Activated T-helper 1 cell treated with anti-CD3 and anti-CD28 coated beads, Interleukin-12 subunit alpha, Interleukin-12 subunit beta, Interleukin-2, Interleukin-4 antibody, amounts not matched to agents 30 ng/mL and 10 ng/mL and 1 ng/mL, durations not matched to agents 14 hours and 24 hours and 36 hours (primary cell): ENCODE measurements at places on chromosomes 5 and 9. TPM values are rescaled to one million over a fixed set of nuclear protein-coding genes. Genes with fewer than 3 reads are reported as not detected.

The GMCL2 gene
- total RNA-seq = not detected in 2 replicates

GRCh38 chr5:54658010-54658409 lies 140.5 kb downstream of the SNX18 start:
- DNase-seq = no peak

DNA sequence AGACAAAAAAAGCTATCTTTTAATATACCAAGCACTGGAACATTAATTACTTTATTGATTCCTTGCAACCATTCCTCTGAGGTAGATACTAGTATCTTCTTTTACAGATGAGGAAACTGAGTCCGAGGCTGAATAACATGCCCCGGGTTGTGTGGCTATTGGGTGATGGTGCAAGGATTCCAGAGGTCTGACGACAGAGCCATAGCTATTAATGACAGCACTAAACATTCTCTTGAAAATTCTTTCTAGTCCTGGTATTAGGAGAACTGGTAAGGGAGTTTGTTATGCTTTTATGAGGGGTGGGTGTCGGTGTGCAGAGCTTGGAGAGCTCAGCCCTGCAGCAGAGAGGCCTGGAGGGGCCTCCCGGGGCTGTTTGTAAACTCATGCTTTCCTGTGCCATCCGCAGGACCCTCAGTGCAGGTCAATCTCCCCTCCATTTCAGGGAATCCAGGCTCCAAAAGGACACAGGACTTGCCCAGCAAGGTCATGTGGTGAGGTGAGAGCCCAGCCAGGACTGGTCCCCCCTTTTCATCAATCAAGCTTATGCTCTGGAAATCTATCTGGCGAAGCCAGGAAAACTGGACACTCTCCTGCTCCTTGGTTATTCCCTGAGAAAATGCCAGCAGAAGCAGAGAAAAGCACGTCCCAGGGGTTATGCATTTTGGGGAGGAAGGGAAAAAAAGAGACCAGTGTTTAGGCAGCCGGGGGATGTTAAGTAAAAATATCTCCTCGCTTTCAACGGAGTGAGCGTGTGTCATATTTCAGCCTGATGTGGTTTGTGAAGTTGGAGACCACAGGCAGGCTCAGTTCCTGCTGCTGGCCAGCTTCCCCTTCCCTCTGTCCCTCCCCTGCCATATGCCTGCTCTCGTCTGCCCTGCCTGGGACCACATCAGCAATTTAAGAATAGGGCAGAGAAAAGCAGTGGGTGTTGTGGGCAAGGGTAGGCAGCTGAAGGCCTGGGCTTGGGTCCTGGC lies 3.7 kb downstream of the GSN start:
- no peak for DNase-seq

- no peak for DNase-seq
Measured at GRCh38 chr9:8457816-8458215, 658.2 kb upstream of the DMAC1 start.

- DNase-seq = no peak
Measured at GRCh38 chr5:89260254-89260653, 377.3 kb upstream of the MEF2C start.

The SPINK13 gene
- total RNA-seq = not detected in 2 replicates

- no peak for DNase-seq
Measured at GRCh38 chr5:138466900-138467710, 1.8 kb downstream of the EGR1 start.

The SLC1A3 gene
- not detected in 2 replicates for total RNA-seq

DNA sequence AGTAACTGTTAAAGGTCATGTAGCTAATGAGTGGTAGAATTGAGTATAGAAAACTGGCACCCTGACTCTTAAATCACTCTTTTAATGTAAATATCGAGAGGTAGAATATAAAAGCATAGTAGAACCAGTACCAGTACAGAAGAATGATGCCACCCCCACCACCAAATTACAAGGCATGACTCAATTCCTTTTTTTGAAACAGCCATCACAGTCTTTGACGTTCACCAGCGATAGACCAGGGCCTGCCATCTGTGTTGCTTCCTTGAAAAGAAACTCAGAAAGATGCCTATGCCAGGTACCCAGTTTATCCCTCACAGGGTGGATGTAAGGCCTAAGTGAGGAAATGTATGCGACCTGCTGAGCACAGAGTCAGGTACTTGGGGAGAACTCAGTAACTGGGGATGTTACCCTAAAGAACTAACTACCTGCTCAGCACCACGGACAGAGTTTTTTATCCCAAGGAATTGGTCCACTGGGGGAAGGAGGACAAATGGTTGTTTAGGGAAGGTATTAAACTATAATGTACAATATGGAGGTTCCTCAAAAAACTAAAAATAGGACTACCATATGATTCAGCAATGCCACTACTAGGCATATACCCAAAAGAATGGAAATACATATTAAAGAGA lies 116.5 kb downstream of the BRINP1 start:
- DNase-seq = no peak

DNA sequence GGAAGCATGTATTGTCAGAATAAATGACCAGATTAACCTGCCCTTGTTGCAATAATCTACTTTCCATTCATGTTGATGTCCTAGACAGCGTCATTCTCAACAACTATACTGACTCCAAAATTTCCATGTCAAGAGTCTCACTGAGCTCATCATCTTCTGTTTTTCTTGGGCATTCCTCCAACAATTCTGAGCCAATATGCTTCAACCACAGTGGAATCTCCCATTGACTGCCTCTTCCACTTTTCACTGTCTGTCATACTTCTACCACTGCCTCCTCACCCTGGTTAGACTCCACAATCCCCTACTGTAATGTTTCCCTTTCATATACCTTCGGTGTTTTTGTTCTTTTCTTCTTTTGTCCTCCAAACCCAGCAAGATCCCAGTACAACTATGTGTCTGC lies 162.8 kb downstream of the TLE1 start:
- DNase-seq = no peak

The CDKN2A gene
- 5.0 and 5.4 TPM in 2 replicates for total RNA-seq

The PAXX gene
- total RNA-seq = 79.4 and 84.5 TPM in 2 replicates

The AIF1L gene
- total RNA-seq = 0.34 and 0.51 TPM in 2 replicates

- no peak for DNase-seq
Measured at GRCh38 chr5:156824800-156825199, 25.3 kb upstream of the PPP1R2B start.

DNA sequence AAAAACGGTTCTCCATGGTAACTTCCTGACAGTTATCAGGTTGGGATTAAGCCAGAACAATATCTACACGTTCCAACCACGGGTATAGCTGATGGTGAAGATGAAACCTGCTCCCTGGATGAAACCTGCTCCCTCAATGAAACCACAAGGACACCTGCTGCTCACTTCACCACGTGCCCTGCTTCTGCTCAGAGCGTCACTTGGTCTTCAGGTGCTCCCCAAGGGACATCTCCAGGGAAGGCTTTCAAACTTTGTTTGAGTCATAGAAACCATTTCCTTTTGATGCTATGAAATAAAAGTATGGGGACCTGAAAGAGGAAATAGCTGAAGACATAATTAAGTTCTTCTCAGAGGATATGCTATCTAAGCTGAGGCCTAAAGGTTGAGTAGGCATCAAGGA lies 242.4 kb downstream of the MED10 start:
- no peak for DNase-seq

GRCh38 chr5:4758996-4759395 lies 381.1 kb upstream of the ADAMTS16 start:
- no peak for DNase-seq

- no peak for DNase-seq
Measured at GRCh38 chr9:30121611-30122010, 2262.8 kb upstream of the ACO1 start.

DNA sequence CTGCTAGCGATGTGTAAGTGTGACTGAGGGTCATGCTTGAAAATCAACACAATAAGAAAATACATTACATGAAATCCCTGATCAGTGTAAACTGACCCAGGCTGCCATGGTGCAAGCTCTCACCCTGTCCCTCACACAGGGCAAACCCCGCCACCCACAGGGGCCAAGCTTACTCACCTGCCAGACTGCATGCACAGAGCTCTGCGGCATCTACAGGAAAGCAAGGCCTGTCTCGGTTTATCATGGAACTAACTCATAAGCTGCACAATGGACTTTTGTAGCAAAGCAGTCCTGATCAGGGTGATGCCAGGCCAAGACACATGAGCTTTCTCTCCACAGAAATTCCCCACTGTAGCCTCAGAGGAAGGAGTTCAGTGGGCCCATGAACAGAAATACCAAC lies 9.7 kb downstream of the IPPK start:
- DNase-seq = no peak
